ENCODE measurements at places on chromosomes 3 and 15. TPM values are rescaled to one million over a fixed set of nuclear protein-coding genes. Genes with fewer than 3 reads are reported as not detected.
A peak's percentile ranks its signal among the peaks of the same experiment; 100 is the strongest.

MESP2 gene
- not detected for total RNA-seq

DNA sequence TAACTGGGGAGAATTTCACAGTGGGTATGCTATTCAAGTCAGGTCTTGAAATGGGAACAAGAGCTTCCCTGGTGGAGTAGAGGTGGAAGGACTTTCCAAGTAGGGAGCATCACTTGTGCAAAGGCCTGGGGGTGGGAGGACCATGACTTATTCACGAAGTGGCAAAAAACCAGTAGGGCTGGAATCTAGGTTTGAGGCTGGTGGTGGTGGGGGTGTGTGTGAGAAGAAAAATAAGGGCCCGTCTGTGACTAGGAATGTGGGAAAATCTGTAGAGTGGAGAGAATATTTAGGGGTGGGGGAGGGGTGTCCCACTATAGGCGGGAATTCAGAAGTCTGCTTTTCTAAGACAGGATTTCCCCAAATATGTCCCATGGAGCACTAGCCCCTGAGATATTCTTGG lies 271.9 kb upstream of the TBL1XR1 start:
- no peak for DNase-seq
- H3K4me1 ChIP-seq = peaks cover 8% of the 10 kb centered on the region
- no peak overlapping the region for H3K27ac ChIP-seq
- H3K4me3 ChIP-seq = no peak overlapping the region
- no peaks in the 10 kb centered on the region for H3K36me3 ChIP-seq

PLXNB1 gene
- total RNA-seq = 142 TPM

LRRC34 gene
- 54.8 TPM for total RNA-seq

DNA sequence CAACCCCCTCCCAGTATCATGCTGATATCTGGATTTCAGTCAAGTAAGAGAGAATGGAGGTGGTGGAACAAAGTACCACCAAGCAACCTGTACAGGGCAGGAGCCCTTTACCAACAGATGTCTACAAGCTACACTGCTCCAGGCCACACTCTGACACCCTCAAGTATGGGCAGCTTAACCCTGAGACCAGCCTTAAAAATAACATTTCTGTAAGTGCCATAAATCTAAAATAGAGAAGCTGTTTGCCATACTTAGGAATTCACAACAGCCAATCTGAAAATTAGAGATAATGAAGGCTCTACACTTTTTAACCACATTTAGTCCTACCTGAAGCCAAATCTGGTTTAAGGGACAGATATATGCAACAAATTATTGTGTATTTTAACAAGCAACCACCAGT lies 59.7 kb downstream of the C3orf70 start:
- H3K27me3 ChIP-seq = no peaks in the 10 kb centered on the region
- no peak for DNase-seq
- no peaks in the 10 kb centered on the region for H3K4me1 ChIP-seq
- H3K36me3 ChIP-seq = no peaks in the 10 kb centered on the region
- H3K27ac ChIP-seq = no peak overlapping the region

DNA sequence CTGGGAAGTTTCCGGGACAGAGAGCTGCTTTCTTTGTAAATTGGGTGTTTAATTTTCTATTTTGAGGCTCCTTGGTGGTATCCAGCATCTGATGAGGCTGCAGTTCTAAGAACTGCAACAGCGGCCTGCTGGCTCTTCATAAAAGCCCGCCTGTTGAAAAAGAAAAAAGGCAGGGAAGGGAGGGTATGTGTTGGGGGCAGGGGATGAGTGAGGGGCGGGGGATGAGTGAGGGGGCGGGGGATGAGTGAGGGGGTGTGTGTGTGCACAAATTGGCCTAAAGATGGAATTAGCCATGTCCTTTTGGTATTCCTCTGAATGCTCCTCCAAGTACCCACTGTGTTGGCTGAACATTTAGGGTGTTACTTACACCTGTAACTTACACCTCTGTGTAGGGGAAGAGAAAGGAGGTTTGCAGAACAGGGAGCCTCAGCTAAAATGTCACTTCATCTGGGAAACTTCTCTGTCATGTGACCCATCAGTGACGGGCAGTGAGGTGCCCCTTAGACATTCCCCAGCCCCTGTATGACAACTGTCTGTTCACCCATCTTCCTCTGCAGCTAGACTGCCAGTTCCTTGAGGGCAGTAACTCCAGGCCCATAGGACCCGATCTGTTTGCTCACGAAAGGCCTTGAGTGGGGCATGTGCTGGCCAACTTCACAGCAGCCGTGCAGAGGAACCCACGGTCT lies 57.6 kb downstream of the LRIG1 start:
- DNase-seq = peak; percentile 45
- peaks cover 87% of the 10 kb centered on the region for H3K4me1 ChIP-seq
- H3K27me3 ChIP-seq = no peaks in the 10 kb centered on the region
- H3K4me3 ChIP-seq = no peak overlapping the region
- peak overlapping the region; percentile 71 for H3K27ac ChIP-seq

DNA sequence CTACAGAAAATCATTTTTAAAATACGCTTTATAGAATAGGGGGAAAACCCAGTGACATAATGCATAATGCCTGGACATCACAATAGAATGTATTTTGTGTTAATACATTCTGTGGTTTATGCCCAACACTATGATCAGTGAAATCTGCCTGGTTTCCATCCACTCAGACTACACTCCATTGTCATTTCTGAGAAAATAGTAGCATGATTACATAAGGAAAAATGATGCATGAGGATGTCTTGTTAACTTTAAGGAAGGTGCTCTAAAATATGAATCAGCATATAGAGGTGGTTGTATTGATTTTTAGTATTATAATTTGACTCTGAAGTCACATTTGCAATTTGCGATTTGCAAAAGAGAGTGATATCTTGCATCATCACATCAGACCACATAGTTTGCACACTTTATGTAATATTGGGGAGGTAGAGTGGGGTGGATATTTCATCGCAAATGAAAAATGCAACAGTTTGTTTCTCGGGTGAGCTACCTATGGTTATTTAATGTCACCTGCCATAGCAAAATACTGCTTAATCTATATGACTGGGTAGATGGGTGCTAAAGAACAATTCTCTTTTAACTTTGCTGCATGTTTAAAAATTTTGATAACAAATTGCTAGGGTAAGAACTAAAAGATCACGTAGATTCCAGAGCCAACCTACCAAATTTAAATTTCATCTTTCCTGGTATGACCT lies 403.9 kb downstream of the IL5RA start:
- H3K4me3 ChIP-seq = no peak overlapping the region
- H3K36me3 ChIP-seq = no peaks in the 10 kb centered on the region
- H3K4me1 ChIP-seq = no peaks in the 10 kb centered on the region
- no peak for DNase-seq
- H3K27me3 ChIP-seq = no peaks in the 10 kb centered on the region
- H3K27ac ChIP-seq = no peak overlapping the region

GRCh38 chr15:50109076-50109987 lies 9.7 kb downstream of the ATP8B4 start:
- DNase-seq = no peak
- H3K27me3 ChIP-seq = no peaks in the 10 kb centered on the region
- no peaks in the 10 kb centered on the region for H3K4me1 ChIP-seq

POMGNT2 gene
- total RNA-seq = 28.8 TPM

- H3K4me1 ChIP-seq = no peaks in the 10 kb centered on the region
- no peaks in the 10 kb centered on the region for H3K36me3 ChIP-seq
- no peak for DNase-seq
- no peaks in the 10 kb centered on the region for H3K27me3 ChIP-seq
Measured at GRCh38 chr3:138513090-138513843, 78.9 kb downstream of the ESYT3 start.

DNA sequence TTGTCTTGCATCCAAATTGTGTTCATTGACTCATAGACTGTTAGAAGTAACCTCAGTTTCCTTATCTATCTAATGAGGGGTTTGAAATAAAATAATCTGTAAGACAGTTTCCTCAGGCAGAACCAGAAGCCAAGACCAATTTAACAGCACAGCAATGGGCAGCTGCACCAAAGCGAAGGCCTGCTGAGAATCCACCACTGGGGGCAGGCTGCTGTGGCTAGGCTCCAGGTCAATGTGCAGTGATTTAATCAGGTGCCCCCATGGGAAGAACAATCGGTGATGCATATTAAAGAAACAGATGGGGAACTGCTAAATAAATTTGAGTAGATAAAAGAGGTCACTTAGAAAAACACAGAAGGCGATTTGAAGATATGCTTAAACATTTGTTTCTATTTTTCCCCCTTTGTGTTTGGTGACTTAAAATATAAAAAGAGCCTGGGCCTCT lies 28.0 kb upstream of the TMOD3 start:
- H3K27me3 ChIP-seq = no peaks in the 10 kb centered on the region
- DNase-seq = peak; percentile 60
- H3K4me1 ChIP-seq = no peaks in the 10 kb centered on the region
- H3K36me3 ChIP-seq = no peaks in the 10 kb centered on the region

DNA sequence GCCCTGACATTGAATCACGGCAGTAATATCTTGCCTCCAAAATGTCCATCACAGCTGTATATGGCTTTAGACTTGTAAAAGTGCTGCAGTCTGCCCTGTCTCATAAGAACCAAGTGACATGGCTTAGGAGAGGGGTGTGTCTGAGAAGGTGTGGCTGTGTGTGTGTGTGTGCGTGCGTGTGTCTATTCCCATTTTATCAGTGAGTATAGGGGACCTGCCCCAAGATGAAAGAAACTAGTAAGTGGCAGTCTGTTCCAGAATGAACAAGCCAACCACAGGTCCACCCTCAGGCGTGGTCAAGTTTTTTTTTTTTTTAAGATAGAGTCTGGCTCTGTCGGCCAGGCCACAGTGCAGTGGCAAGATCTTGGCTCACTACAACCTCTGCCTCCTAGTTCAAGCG lies 5.6 kb upstream of the RHOV start:
- H3K36me3 ChIP-seq = no peaks in the 10 kb centered on the region
- no peak for DNase-seq
- peaks cover under 1% of the 10 kb centered on the region for H3K4me1 ChIP-seq
- H3K27ac ChIP-seq = no peak overlapping the region
- peaks cover 3% of the 10 kb centered on the region for H3K27me3 ChIP-seq
- H3K4me3 ChIP-seq = no peak overlapping the region

DNA sequence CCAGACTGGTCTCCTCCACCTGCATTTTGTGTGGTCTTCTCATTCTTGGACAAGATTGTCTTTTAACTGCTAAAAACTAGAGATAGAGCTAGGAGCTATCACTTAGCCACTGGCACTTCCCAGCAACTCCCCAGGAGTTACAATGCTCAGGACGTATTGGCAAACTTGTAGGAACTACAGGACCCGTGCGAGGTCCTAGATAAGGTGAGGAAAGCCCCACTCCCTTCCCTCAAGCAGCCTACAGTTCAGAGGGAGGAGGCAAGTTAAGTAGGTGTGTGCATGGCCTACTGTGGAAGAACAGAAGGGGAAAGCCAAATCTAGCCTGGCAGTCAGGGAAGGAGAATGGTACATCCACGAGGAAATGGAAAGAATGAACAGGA lies 504.7 kb upstream of the PROK2 start:
- no peak for DNase-seq
- H3K36me3 ChIP-seq = no peaks in the 10 kb centered on the region
